ENCODE measurements at places on chromosomes 3 and 15. TPM values are rescaled to one million over a fixed set of nuclear protein-coding genes. Genes with fewer than 3 reads are reported as not detected.

Gene CHRD
- not detected for total RNA-seq

Gene ECT2
- 44.4 TPM for total RNA-seq

DNA sequence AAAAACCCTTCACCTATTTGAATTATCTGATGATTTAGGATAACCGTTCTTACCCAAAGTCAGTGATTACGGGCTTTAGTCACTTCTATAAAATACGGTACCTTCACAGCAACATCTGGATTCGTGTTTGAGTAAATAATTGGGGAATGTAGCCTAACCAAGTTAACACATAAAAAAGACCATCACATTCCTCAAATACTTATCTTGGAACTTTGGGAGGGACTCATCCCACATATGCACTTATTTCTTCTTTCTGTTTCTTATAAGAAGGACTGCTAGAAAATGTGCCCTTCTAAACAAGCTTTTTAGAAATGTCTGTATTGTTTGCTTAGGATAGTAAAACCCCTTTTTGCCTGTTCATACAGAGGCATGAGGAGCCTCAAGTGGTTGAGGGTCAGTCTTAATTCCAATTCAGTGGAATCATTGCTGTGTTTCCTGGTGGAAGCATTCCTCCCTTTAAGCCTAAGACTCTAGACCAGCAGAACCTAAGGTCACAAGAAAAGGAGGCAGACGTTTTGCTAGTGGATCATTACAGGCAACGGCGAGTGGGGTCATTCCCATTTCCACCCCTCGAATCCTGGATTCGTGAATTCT lies 67.5 kb downstream of the TMEM44 start:
- no peak for DNase-seq

Gene TEX55
- total RNA-seq, result not detected

Gene GNAI2
- total RNA-seq, result 448 TPM

- DNase-seq, result no peak
Observed at GRCh38 chr3:50294089-50294488, 1.9 kb upstream of the IFRD2 start.
